ENCODE measurements at places on chromosomes 6 and 20.

DNA sequence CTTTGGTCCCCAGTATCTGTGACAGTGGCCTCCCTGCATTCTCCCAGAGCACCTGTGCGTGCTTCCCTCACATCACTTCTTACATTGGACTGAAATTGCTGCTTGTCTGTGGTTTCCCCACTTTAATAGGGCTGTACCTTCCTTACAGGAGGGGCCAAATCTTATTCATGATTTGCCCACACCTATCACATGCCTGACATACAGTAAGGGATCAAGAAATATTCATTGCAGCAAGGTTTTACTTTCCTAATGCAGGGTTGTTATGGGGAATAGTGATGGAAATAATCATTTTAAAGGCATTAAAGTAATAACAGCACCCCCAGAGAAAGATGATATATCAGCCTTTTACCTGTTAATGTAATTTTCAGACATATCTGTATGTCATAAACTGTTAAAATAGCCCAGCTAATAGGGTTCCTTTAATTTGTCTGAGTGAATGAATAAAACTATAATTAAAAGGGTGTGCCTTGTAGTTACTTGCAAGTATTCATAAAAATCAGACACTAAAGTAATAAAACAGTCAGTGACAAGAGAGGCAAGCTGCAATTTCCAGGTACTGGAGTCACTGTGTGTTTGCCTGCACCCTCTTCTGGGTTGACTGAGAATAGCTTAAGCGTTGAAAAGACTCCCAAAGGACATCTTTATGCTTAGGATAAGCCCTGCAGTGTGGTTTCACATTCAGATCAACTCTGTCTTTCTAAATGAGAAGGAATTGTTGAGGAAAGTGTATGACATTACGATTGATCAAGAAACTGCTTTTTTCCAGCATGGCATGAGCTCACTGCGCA lies 182.7 kb downstream of the PHACTR1 start:
- no peak for DNase-seq

DNA sequence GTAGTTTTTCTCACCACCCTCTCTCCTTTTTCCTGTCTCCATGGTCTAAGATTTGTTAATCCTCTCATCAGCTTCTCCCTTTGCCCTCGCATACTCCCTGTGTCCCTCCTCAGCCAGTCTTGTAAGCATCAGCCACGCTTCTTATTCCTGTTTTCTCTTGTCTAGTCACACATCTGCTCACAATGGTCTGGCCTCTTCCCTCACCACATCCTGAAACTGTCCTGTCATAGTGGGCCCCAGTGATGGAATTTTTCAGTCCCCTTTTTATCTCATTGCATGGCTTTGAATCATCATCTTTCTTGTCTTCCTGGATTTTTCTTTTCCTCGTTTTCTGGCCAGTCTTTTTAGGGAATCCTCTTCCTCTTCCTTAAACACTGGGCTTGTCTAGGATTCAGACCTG lies 57.2 kb downstream of the GFRA4 start:
- DNase-seq: no peak

GRCh38 chr6:11921017-11921438 lies 91.1 kb upstream of the HIVEP1 start:
- no peak for DNase-seq

DNA sequence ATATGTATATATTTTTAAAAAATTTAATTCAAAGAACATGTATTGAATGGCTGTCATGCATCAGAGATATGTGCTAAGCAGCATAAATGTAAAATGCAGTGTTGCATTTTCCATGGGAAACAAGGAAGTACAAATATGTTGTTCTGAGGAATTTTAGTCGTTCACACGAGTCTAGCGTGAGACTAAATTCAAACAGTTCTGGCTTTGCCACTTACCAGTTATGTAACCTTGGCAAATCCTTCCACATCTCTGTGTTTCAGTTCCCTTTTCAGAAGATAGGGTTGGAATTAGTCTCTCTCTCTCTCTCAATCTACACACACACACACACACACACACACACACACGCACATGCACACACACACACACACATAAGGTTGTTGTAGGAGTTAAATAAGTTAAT lies 305.4 kb downstream of the UTRN start:
- DNase-seq: no peak

DNA sequence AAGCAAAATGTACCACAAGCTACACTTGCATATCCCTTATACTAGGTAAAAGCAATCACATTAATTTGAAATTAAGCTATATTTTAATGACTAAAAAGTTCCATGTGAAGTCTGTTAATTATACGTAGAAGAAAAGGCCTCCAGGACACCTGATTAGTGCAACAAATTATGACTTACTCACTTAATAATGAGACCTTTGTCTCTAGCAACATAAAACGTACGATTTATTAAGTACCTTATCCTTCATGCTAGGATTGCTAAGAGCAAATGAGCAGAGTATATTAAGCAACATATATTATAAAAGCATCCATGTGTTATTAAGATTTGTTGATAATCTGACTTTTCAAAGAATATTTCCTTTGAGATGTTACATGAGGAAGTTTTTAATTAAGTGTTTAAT lies 2.5 kb downstream of the BMP5 start:
- DNase-seq: no peak

DNA sequence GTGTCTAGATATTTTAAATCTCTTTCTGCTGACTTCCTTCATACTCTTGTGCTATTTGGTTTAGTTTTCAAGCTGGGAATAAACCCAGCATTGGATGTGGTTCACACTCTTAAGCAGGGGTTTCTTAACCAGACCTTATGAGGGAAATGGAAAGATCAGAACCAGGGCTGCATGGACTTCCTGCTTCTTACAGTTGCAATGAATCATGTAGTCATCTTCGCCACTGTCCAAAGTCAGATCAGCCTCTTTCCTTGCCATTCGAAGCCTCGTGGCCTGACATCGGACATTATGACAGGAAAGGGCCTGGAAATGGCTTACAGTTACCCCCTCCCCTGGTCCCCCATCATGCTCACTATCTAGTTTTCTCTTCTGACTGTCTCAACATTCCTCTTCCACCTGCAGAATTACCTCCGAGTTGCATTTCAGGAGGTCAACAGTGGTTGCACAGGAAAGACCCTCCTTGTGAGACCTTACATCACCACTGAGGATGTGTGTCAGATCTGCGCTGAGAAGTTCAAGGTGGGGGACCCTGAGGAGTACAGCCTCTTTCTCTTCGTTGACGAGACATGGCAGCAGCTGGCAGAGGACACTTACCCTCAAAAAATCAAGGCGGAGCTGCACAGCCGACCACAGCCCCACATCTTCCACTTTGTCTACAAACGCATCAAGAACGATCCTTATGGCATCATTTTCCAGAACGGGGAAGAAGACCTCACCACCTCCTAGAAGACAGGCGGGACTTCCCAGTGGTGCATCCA lies 16.8 kb upstream of the NAA20 start:
- no peak for DNase-seq

DNA sequence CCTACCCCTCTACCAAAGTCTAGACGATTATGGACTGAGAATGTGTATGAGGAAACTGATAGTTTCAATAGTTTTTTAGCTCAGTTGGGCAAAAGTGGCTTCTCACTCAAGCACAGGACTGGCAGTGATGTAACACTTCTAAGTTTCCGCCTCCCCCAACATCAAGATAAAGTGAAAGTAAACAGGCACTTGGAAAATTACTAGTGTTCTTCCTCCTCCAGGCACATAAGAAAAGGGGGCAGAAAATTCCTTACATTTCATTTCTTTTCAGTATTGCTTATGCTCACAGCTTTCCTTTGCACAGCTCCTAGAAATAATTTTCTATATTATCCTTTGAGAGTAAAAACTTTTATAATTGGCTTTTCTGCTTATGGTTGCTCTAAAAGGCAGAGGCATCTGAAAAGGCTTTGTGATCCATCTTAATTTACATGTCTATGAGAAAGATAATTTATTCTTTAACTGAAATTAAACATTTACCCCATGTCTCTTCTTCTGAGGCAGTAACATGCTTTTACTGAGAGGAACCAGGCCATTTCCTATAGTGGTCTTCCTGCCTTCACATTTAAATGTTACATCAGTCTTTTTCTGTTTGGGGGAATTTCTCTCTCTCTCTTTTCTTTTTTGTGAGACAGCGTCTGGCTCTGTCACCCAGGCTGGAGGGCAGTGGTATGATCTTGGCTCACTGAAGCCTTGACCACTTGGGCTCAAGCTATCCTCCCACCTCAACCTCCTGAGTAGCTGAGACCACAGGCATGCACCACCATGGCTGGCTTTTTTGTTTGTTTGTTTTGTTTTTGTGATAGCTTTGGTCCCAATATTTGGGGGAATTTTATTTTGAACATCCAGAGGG lies 65.0 kb upstream of the EEF1A1 start:
- no peak for DNase-seq

DNA sequence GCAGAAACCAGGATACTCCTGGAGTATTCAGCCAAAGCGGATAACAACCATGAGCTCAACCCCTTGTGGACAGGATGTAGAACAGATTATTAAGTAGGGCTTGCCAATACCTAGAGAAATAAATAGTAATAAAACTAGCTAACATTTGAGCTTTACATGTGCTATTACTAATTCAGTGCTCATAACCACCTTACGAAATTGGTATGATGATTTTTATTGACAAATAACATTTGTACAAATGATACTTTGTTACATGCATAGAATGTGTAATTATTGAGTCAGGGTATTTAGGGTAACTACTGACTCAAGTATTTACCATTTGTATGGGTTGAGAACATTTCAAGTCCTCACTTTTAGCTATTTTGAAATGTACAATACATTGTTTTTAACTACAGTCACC lies 287.9 kb downstream of the CDC5L start:
- DNase-seq: no peak

DNA sequence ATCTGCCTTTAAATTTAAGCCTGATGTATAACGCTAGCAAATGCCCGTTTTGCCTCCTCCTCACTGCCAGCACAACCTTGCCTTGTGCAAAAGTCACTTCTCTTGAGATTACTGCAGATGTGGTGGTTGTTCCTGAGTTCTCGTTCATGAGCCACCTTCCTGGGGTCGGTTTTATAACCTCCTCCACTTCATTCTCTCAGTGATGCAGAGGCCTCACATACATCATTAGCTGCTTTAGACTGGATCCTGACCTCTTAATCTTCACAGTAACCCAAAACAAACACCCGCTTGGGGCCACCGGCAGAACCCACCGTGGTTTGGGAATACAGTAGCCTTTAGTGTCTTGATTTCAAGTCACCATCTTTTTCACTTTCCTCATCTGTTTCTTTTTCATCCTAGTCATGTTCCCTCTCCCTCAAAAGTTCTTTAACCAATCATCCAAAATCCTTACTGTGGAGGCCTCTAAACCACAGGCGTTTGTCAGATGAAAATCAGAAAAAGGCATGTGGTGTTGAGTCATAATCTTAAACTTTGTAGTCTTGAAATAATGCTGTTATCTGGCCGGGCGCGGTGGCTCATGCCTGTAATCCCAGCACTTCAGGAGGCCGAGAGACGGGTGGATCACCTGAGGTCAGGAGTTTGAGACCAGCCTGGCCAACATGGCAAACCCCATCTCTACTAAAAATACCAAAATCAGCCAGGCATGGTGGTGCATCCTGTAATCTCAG lies 430.3 kb upstream of the SOX4 start:
- no peak for DNase-seq

- no peak for DNase-seq
These were observed 6.8 kb downstream of the FRMD1 start for GRCh38 chr6:168072261-168072660.

DNA sequence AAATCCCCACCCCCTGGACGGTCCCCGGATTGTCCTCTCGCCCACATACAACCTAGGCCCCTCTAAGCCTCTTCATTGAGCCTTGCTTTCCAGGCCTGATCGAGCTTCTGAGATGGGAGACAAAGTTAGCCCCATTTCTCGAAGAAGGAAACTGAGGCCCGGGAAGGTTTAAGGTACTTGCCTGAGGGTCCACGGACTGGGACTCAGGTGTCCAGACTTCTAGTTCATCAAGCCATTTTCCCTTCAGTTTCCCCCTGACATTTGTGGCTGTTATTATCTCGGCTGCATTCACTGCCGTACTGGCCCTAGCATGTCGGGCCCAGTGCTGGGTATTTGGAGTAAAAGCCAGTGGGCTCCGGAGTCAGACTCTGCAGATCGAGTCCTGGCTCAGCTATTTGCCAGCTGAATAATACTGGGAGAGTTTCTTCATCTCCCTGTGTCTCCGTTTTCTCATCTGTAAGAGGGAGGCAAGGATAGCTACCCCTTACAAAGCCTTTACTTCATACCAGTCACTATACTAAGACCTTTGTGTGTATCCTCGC lies 633 bp downstream of the RPRD1B start:
- no peak for DNase-seq

- no peak for DNase-seq
These were observed 296.1 kb upstream of the FLRT3 start for GRCh38 chr20:14633507-14633906.

DNA sequence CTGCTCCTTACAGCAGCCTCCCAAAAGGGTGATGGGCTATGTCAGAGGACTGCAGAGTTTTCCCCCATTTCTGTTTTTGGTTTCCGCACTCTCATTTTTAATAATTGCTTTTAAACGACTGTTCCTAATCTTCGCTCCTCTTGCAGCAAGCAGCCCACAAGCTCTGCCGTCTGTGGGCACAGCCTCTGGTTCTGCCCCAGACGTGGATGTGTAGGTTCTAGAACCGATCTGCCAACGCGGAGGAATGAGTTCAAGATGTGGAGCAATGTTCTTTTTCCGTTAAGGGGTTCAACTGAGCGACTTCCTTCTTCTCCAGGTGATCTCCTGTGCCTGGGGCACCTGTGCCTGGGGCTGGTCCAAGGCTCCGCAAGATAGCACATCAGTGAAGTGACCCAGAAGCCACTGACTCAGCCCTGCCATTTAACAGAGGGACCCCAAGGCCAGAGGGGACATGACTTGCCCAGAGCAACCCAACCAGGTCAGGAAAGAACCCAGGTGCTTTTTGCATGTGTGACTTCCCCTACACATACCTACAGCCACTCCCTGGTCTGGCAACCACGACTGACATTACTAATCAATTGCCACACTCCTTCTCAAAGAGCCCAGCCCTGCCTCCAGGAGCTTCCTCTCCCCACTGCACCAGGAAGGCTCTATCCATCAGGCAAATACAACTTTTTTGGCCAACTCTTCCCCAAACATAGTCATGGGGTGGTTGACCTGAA lies 22.7 kb downstream of the PMEPA1 start:
- DNase-seq: no peak
